ENCODE measurements at places on chromosomes 11 and 22.

DNA sequence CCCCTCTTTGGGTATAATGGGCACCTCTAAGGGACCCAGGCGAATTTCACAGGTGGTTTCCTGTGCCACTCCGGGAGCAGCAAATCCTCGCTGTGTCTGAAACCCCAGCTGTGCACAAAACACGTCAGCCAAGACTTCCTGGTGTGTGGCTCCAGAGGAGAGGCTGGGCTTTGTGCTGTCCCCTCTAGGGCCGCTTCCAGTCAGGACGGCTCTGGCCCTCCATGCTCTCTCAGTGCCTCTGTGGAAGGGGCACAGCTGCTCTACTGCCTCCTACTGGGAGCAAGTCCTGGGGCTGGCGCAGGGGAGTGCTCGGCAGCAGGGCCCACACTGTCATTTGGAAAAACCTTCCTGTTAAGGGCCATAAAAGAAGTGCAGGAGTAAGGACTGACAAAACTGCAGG lies 23.7 kb upstream of the ARFGAP3 start:
- no peak for DNase-seq

- no peak for DNase-seq
Observed at GRCh38 chr11:45109400-45109799, 37.0 kb upstream of the PRDM11 start.

GRCh38 chr22:30718491-30718890 lies 23.8 kb downstream of the OSBP2 start:
- DNase-seq, result no peak

- DNase-seq, result peak; percentile 81
Observed at GRCh38 chr11:76807206-76807875, 24.2 kb downstream of the TSKU start.

- DNase-seq, result no peak
Observed at GRCh38 chr11:108973402-108974162, 308.7 kb downstream of the DDX10 start.

- no peak for DNase-seq
Observed at GRCh38 chr11:99881610-99882009, 805.5 kb upstream of the ARHGAP42 start.

- DNase-seq, result no peak
Observed at GRCh38 chr22:42324566-42324965, 54.1 kb upstream of the TCF20 start.

GRCh38 chr11:5124891-5125620 lies 13.1 kb downstream of the OR52A5 start:
- no peak for DNase-seq

DNA sequence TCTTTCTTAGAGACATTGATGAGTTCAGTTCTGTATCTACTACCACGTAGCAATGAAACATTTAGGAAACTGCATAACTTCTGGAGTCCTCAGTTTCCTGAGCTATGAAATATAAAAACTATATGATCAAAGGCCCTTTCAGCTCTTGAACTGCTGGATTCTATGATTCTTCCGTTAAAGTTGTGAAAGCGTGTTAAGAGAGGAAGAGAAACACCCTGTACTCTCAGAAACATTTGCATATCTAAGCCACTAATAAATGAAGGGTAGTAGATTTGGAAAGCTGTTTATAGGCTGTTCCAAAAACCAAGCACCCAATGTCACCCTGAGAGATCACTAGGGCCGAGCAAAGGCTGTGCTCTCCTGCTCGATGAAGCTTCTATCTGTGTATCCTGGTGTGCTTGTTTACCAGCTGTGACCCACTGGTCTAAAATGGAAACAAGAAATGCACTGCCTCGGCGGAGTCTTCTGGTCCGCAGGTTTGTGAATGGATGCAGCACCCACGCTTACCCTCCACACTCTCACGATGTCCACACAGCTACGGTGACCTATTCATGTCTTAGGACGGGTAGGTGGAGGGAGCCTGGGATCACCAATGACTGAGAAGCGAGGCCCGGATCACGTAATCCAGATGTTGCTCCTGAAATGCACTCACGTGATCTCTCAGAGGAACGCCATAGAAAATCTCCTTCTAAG lies 325.8 kb downstream of the OPCML start:
- DNase-seq, result no peak

- DNase-seq, result no peak
Observed at GRCh38 chr22:38860283-38861169, 11.5 kb downstream of the CBX6 start.

- DNase-seq, result no peak
Observed at GRCh38 chr22:48894804-48895250, 932.8 kb downstream of the BRD1 start.

DNA sequence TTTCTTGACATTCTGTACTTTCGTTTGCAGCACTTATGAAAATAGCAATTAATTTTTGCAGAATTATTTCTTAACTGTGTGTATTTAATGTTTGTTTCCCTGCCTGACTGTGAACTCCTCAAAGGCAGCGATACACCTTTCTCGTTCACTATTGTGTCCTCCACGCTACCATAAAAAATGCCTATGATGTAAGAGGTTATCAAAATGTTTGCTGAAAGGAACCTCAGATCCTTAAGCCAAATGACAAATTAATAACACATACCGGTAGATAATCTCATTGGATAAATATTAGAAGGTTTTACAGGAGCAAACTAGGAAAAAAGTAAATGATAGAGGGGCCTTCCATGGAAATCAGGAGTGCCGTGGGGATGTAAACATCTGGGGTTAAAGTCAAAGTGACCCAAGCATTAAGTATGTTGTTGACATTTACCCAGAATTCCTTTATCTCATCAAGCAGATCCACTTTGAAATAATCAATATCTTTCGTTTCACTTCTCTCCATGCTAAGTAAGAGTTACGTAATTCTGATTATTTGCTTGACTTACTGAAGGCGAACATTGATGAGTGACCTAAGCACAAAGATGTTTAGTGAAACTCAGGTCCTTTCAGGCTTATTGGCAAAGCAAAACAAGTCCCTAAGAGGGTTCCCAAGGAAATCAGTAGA lies 2.6 kb upstream of the OOSP3 start:
- no peak for DNase-seq

DNA sequence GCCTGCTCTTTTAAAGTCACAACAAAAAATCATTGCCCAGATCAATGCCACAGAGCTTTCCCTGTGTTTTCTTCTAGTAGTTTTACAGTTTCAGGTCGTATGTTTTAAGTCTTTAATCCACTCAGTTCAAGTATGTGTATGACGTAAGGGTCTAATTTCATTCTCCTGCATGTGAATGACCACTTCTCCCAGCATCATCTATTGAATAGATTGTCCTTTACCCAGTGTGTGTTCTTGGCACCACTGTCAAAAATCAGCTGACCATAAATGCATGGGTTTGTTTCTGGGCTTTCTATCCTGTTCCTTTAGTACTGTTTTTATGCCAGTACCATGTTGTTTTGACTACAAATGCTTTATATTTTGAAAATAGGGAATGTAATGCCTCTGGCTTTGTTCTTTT lies 28.1 kb downstream of the INTS4 start:
- no peak for DNase-seq

- DNase-seq, result no peak
Observed at GRCh38 chr11:79094616-79095015, 346.2 kb downstream of the TENM4 start.

DNA sequence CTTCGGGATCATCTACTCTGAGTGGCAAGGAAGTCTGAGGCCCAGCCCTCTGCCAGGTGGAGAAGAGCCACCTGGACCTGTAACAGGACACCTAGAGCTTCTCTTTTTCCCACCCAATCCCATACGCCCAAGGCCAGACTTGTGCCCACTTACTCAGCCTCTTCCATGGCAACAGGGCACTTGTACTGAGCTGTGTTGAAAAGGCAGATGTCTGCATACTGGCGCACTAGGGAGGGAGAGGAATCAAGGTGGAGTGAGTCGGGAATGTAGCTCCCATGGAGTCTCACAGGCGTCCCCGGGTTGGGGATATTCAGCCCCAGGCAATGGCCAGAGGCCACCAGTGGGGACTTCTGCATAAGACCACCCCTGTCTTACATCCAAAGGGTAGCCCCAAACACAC lies 36.1 kb downstream of the TPBGL start:
- DNase-seq, result no peak

DNA sequence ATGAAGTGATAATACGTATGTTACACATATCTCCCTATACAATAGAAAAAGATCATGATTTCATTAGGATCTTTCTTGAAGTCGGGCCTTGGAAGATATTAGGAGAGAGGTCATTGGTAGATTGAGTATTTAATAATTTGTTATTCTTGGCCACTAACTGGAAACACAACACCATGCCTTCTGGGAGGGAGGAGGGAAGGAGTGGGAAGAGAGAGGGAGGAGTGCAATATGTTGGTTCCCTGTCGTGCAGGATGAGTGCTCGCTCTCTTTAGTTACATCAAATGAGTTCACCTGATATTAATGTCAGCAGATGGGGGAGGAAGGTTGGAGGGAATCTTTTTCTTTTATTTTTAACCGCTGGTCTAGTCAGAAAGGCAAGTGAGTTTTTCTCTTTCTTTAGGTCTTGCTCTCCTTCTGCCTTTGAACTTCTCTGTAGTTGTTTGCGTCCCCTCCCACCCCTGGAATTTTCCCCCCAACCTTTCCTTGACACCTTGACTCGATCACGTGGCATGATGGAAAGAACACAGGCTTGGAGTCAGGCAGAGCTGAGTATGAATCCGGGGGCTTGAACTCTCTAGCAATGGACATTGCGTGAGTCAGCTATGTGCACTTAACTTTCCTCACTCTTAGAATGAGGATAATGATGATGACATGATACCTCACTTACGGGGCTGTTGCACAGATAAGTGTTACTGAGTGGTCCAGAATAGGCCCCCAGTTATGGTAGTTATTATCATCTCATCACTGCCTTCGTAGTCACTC lies 6.2 kb downstream of the ADAMTS15 start:
- no peak for DNase-seq

DNA sequence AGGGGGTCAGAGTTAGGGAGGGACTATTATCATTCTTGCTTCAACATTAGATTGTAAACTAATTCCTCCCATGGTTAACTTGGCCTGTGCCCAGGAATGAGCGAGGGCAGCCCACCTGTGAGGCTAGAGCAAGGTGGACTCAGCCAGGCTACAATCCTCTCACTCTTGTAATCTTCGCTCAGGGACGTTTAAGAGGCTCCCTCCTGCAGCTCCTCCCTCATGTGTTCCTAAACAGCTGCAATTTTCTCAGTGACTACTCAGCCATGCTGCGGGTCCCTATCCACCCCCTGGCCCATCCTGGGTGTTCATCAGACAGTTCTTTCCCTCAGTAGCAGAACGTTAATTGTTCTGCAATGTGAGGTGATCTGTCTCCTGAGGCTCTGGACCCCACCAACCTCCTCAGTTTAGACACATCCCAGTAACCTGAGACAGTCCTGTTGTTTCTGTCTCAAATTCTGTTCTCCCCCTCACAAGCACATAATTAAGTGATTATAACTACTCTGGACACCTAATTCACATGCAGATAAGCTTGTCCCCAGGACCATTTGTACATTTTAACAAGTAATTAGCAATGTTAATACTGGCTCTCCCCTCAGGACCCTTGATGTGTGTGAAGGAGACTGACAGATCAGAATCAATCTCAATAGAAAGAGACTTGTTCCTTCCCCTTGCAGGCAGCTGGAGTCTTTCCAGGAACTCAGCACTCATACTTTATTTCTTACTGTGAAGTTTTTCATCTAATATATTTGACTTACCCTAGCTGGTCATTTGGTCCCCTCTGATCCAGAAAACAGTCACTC lies 337.2 kb upstream of the B3GAT1 start:
- DNase-seq, result no peak

DNA sequence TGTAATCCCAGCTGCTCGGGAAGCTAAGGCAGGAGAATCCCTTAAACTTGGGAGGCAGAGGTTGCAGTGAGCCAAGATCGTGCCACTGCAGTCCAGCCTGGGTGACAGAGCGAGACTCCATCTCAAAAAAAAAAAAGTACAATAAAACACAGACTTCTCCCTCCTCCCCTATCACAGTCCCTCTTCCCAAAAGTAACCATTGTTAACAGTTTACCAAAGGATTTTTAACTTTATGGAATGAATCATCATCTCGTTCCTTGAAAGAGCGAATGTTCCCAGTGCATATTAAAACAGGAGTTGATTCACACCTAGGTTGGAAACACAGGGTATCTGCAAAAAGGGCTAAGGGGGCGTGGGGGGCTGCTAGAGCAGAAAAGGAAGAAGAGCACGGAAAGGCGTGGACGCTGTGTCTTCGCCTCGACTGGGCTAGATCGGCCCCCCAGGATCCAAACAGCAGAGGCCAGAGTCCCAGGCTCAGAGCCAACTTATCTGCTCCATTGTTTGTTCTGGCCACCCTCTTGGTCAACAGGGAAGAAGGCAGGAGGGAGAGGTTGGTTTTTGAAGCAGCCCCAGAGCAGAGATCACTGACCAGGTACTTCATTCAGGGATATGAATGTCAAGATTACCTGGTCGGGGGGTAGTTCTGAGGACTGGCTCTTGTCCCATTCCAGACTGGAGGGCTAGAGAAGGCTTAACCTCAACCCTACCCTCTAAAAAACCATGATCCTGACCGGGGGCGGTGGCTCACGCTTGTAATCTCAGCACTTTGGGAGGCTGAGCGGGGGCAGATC lies 2.1 kb upstream of the AHNAK start:
- DNase-seq, result no peak
